ENCODE measurements at places on chromosomes 13 and 19. TPM values are rescaled to one million over a fixed set of nuclear protein-coding genes. Genes with fewer than 3 reads are reported as not detected.

DNA sequence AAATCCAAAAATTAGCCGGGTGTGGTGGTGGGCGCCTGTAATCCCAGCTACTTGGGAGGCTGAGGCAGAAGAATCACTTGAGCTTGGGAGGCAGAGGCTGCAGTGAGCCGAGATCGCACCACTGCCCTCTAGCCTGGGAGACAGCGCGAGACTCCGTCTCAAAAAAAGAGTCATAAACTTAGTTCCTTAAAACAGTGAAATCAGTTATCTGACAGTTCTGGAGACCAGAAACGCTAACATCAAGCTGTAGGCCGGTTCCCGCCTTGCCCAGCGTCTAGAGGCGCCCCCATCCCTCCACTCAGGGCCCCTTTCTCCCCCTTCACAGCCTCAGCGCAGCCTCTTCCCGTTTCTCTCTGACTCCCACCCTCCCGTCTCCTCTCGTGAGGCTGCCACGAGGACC, 11.9 kb downstream of the ADAT3 start:
- H3K27me3 ChIP-seq: no peaks in the 10 kb centered on the region
- no peak overlapping the region for H3K27ac ChIP-seq
- H3K4me1 ChIP-seq: no peaks in the 10 kb centered on the region
- no peak for DNase-seq
- H3K36me3 ChIP-seq: peaks cover 14% of the 10 kb centered on the region

- H3K27me3 ChIP-seq: no peaks in the 10 kb centered on the region
- H3K27ac ChIP-seq: no peak overlapping the region
- no peak for DNase-seq
- H3K4me1 ChIP-seq: no peaks in the 10 kb centered on the region
- no peak overlapping the region for H3K4me3 ChIP-seq
- no peaks in the 10 kb centered on the region for H3K36me3 ChIP-seq
These were observed 241.3 kb downstream of the SLITRK6 start for GRCh38 chr13:85557691-85558467.

DNA sequence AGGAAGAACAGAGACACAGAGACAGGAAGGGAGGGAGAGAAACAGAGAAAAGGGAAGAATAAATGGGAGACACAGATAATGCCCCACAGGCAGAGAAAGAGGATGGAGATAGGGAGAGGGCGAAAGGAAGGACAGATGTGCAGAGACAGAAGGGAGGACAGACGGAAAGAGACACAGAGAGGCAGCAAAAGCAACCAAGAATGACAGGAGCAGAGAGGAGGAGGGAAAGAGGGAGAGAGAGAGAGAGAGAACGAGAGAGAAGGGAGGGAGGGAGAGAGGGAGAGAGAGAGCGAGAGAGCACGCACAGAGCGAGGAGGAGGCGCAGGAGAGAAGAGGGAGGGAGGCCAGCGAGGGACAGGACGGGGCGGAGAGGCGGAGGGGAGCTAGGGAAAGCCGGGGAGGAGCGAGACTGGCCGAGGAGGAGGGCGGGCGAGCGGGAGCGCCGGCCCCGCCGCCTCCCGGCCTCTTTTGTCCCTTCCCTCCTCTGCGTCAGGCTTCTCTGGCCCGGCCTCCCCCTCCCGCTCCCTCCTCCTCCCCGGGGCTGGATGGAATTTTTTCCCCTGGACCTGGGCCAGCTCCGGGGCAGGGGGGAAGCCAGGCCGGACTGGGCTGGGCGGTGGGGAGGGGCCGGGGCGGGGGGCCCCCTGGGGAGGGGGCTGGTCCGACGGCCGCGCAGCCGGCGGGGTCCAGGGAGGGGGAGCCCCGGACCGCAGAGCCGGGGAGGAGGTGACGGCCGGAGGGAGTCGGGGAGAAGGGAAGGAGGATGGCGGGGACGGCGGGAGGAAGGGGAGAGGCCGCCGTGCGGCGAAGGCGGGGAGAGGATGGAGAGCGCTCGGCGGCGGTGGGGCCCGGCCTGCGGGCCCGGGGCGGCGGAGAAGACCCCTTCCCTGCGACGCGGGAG, 4.2 kb upstream of the SPACA6 start:
- H3K4me1 ChIP-seq: peaks cover 23% of the 10 kb centered on the region
- DNase-seq: peak; percentile 73
- no peaks in the 10 kb centered on the region for H3K36me3 ChIP-seq
- peak overlapping the region; percentile 78 for H3K27ac ChIP-seq

Gene NBEA
- 4.1 TPM for total RNA-seq

GRCh38 chr13:50928659-50929462, 19.3 kb downstream of the RNASEH2B start:
- H3K27ac ChIP-seq: no peak overlapping the region
- no peaks in the 10 kb centered on the region for H3K4me1 ChIP-seq
- no peaks in the 10 kb centered on the region for H3K27me3 ChIP-seq
- 0 out of 2 replicates have a peak, but pooled peaks cover 3% of the 10 kb centered on the region for H3K36me3 ChIP-seq

DNA sequence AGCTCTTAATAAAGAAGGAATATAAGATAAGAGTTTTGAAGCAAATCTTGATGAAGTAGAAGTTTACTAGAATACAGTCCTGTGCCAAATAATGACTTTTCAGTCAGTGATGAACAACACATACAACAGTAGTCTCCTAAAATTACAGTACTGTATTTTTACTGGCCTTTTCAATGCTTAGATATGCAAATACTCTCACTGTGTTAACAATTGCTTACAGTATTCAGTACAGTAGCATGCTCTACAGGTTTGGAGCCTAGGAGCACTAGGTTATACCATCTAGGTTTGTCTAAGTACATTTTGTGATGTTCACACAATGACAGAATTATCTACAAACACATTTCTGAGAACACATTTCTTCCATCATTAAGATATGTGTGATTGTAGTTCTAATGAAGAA, 316.7 kb upstream of the KLHL1 start:
- H3K27me3 ChIP-seq: no peaks in the 10 kb centered on the region
- H3K4me3 ChIP-seq: no peak overlapping the region
- no peaks in the 10 kb centered on the region for H3K4me1 ChIP-seq
- H3K36me3 ChIP-seq: no peaks in the 10 kb centered on the region
- no peak overlapping the region for H3K27ac ChIP-seq
- DNase-seq: no peak

GRCh38 chr19:3516675-3517207, 10.6 kb downstream of the FZR1 start:
- 0 out of 2 replicates have a peak, but pooled peaks cover 8% of the 10 kb centered on the region for H3K36me3 ChIP-seq
- peaks cover 3% of the 10 kb centered on the region for H3K4me1 ChIP-seq
- DNase-seq: no peak
- no peak overlapping the region for H3K4me3 ChIP-seq

- H3K4me1 ChIP-seq: no peaks in the 10 kb centered on the region
- DNase-seq: no peak
- H3K27me3 ChIP-seq: no peaks in the 10 kb centered on the region
These were observed 207.1 kb upstream of the SLITRK6 start for GRCh38 chr13:86006317-86006716.

Gene KL
- total RNA-seq: not detected

Gene CDC42EP5
- 0.64 TPM for total RNA-seq

Gene ZNF677
- total RNA-seq: 0.34 TPM

DNA sequence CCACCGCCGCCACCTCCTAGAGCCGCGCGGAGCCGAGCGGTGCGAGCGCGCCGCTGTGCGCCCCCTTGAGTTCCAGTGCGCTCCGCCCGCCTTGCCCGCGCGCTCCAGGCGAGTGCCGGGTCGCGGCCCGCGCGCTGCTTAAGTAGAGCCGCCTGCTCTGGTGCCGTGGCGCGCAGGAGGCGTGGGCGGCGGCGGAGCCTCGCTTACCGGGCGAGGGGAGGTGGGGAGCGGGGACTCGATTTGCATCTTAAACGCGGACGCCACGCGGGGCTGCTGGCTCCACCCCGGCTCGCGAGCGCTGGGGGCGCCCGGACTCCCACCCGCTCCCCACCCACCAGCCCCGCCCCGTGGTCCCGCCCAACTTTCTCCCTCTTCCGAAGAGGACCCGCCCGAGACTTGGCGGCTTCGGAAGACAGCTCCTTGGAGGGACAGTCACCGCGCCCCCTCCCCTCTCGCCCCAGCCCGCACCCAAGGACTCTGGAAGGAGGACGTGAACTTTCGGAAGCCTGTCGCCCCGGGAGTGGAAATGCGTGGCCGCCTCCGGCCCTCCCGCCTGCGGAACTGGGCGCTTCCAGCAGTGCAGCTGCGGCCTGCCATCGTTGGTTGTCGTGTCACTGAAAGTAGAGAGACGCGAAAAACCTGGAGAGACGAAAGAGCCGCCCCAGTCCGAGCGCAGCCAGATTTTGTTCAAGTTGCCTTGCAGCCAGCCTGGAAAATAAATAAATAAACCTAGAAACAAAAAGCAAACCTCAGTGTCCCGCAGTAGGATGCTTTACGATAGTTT, at the start of gene KCTD12:
Gene KCTD12 (minus strand): TSS at position 114 of the 784 bp plus-strand sequence. CDS start 257 bp downstream, outside the sequence.
- peak; percentile 24 for DNase-seq
- no peaks in the 10 kb centered on the region for H3K36me3 ChIP-seq
- peaks cover 14% of the 10 kb centered on the region for H3K4me1 ChIP-seq
- peak within 1 kb of the TSS; percentile 58 for H3K4me3 ChIP-seq
- H3K27me3 ChIP-seq: peaks cover 24% of the 10 kb centered on the region

- no peaks in the 10 kb centered on the region for H3K4me1 ChIP-seq
- no peak overlapping the region for H3K27ac ChIP-seq
- H3K4me3 ChIP-seq: no peak overlapping the region
- no peak for DNase-seq
These were observed 247.9 kb downstream of the DACH1 start for GRCh38 chr13:71619096-71619495.

Gene PDCD2L
- total RNA-seq: 30.0 TPM

GRCh38 chr19:48815870-48816501, 5.2 kb upstream of the BCAT2 start:
- H3K27ac ChIP-seq: no peak overlapping the region
- no peaks in the 10 kb centered on the region for H3K27me3 ChIP-seq
- no peak overlapping the region for H3K4me3 ChIP-seq
- DNase-seq: no peak
- peaks cover 41% of the 10 kb centered on the region for H3K4me1 ChIP-seq

Gene IFNL1
- not detected for total RNA-seq

Gene ZNF844
- total RNA-seq: not detected

DNA sequence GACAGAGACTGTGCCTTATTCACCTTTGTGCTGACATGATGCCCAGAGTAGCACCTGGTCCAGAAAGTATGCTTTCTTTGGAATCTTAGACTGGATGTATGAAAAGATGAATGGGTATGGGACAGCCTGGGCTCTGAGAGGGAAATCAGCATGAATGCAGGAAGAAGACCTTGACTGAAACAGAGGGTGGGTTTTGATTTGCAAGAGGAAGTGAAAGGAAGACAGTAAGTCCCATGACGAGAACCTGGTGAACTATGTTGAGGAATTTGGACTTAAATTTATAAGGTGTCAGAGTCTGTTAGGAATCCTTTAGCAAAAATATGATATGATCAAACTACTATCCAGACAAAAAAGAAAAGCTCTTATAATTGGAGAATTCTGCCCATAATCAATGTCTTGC, 301.9 kb downstream of the SPRY2 start:
- H3K4me3 ChIP-seq: no peak overlapping the region
- no peak overlapping the region for H3K27ac ChIP-seq
- peaks cover 17% of the 10 kb centered on the region for H3K4me1 ChIP-seq
- no peak for DNase-seq
- H3K27me3 ChIP-seq: no peaks in the 10 kb centered on the region

GRCh38 chr19:52444506-52444905, 8.8 kb upstream of the ZNF578 start:
- H3K36me3 ChIP-seq: no peaks in the 10 kb centered on the region
- H3K27ac ChIP-seq: no peak overlapping the region
- no peaks in the 10 kb centered on the region for H3K4me1 ChIP-seq
- no peaks in the 10 kb centered on the region for H3K27me3 ChIP-seq
- no peak overlapping the region for H3K4me3 ChIP-seq

DNA sequence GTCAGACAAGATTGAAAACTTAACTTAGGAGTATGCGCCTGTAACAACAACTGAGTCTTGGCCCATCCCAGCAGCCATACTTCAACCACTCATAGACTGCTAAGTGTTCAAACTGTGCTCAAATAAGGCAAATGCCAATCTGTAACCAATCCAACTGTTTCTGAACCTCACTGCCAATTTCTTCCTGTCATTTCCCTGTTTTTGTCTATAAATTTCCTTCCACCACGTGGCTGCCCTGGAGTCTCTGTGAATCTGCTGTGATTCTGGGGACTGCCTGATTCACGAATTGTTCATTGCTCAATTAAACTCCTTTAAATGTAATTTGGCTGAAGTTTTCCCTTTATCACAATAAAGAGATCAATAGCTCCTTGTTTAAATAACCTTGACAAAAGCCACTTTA, 50.8 kb upstream of the FREM2 start:
- no peaks in the 10 kb centered on the region for H3K36me3 ChIP-seq
- DNase-seq: no peak
- no peak overlapping the region for H3K4me3 ChIP-seq
- H3K27me3 ChIP-seq: no peaks in the 10 kb centered on the region

GRCh38 chr19:23314505-23315251, 64.5 kb upstream of the ZNF724 start:
- no peaks in the 10 kb centered on the region for H3K36me3 ChIP-seq
- H3K4me1 ChIP-seq: no peaks in the 10 kb centered on the region
- no peak overlapping the region for H3K4me3 ChIP-seq
- DNase-seq: no peak

Gene NECTIN2
- total RNA-seq: 96.3 TPM

DNA sequence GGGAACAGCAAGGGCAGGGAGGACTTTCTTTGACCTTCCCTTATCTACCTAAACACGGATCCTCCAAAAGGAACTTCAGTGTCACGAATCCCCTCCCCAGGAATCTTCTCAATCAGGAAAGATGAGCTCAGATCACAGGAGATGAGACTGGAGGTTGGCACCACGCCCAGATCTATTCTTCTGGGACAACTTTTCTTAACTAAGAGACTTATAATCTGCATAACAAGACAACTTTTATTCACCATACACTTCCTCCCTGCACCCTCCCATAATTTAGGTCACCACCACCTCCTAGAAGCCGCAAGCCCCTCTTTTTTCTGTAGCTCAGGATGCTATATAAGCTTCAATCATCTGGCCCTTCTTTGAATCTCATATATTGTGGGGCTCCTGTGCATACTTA, 19.2 kb upstream of the AKT2 start:
- H3K27me3 ChIP-seq: no peaks in the 10 kb centered on the region
- H3K36me3 ChIP-seq: no peaks in the 10 kb centered on the region
- DNase-seq: no peak
- H3K27ac ChIP-seq: no peak overlapping the region
- no peaks in the 10 kb centered on the region for H3K4me1 ChIP-seq

Gene PPFIA3
- 28.1 TPM for total RNA-seq

GRCh38 chr19:13918726-13919411, 12.9 kb downstream of the CC2D1A start:
- no peak for DNase-seq
- H3K27ac ChIP-seq: no peak overlapping the region
- H3K27me3 ChIP-seq: no peaks in the 10 kb centered on the region
- no peak overlapping the region for H3K4me3 ChIP-seq
- H3K36me3 ChIP-seq: peaks cover 10% of the 10 kb centered on the region
- no peaks in the 10 kb centered on the region for H3K4me1 ChIP-seq

Gene ATXN8OS
- not detected for total RNA-seq

GRCh38 chr19:55454787-55455243, 6.6 kb downstream of the ISOC2 start:
- H3K36me3 ChIP-seq: no peaks in the 10 kb centered on the region
- no peak for DNase-seq
- H3K4me1 ChIP-seq: no peaks in the 10 kb centered on the region
- H3K27ac ChIP-seq: no peak overlapping the region
- H3K4me3 ChIP-seq: no peak overlapping the region
